GOT3 (cell line): ENCODE measurements at places on chromosomes 16 and 17.

GRCh38 chr16:84198401-84198800, 7.4 kb downstream of the ADAD2 start:
- peak; percentile 21 for DNase-seq

DNA sequence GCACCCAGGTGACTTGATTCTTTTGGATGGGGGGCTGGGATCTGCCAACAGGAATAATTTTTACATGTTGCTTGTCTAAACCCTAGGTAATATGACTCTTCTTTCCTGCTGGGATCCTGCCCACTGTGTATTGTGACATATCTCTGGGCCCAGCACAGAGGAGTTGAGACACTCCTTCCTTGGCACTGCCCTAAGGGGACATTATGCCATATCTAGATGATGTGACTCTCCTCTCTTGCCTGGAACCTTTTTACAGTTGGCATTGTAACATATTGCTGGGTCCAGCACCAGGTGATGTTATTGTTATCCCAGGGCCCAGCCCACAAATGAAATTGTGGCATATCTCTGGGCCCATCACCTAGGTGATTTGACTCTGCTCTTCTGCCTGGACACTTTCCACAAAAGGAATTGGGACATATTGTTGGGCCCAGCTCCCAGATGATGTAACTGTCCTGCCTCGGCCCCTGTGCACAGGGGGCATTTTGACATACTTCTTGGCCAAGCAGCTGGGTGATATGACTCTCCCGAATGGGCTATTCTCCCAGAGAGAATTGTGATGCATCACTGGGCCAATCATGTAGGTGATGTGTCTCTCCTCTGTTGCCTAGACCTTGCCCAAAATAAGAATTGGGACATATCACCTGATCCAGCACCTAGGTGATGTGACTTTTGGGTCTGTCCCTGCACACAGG, 1837.7 kb downstream of the TP53TG3F start:
- DNase-seq = no peak

GRCh38 chr16:21260870-21261791, 17.0 kb downstream of the CRYM start:
- DNase-seq = peak; percentile 31

DNA sequence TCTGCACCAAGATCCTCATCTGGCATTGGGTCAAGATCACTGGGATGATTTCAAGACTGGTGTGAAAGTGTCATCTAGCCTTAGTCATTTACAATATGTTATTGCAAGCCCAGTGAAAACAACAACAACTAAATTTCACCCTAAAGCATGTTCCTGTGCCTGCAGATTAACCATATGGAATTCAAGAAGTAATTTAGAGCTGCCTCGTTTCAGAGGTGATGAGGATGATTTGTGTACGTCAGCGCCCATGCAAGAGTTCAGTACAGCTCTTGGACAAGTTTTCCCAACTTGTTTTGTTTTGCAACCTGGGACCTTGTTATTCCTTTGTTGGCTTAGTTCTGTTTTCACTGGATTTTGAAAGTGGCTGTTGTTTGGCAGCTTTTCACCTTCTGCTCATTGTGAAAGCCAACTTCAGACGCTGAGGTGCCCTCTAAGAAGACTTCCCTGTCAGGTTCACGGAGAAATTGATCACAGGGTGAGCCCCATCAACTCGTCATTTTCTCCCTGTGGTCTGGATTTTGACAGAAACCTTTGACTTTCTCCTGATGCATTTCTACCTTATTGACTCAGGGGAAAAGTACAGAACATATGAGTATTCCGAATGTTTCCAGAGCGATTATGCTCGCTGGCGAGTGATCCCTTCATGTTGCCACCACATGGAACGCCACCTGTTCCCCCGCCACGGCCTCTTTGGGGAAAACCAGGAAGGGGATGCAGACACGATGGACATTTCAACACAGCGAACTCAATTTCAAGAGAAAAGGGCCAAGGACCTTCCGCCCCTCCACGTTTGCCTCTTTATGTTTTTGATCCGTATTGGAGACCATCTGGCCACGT, 85.6 kb downstream of the FOXL1 start:
- DNase-seq = no peak

- DNase-seq = peak; percentile 22
Measured at GRCh38 chr17:21678393-21679081, 13.8 kb upstream of the KCNJ18 start.

GRCh38 chr17:44356241-44356640, 7.4 kb downstream of the FAM171A2 start:
- DNase-seq = no peak

GRCh38 chr17:45296833-45297124, 20.0 kb downstream of the MAP3K14 start:
- DNase-seq = no peak

GRCh38 chr17:47733047-47733673, at the start of gene TBX21:
Gene TBX21 (plus strand): TSS chr17:47733236. CDS start chr17:47733455, 219 bp downstream.
- no peak for DNase-seq

DNA sequence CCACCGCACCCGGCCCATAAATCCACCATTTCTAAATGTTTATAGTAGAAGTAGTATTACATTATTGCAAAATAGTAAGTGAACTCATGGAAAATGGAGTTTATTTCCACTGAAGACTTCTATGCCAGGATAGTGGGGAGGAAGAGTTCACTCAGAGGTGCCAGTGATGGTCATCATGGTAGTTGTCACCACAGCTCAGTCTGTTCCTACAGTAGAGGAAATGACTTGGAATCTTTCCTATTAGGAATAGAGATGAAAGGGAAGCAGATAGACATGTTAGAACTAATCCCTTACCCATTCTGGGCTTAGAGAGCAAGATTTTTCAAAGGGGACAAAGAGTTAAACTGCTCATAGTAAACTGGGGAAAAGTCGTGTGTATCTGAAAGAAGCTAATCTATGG, 20.1 kb downstream of the MRPL45 start:
- no peak for DNase-seq

GRCh38 chr17:66432411-66432957, 130.1 kb downstream of the PRKCA start:
- DNase-seq = no peak

GRCh38 chr17:8162233-8162996, at the start of gene VAMP2:
Gene VAMP2 (minus strand): TSS chr17:8162948. CDS start chr17:8162879, 69 bp downstream.
- DNase-seq = peak; percentile 18

- no peak for DNase-seq
Measured at GRCh38 chr17:80884811-80885210, 106.8 kb upstream of the CHMP6 start.

DNA sequence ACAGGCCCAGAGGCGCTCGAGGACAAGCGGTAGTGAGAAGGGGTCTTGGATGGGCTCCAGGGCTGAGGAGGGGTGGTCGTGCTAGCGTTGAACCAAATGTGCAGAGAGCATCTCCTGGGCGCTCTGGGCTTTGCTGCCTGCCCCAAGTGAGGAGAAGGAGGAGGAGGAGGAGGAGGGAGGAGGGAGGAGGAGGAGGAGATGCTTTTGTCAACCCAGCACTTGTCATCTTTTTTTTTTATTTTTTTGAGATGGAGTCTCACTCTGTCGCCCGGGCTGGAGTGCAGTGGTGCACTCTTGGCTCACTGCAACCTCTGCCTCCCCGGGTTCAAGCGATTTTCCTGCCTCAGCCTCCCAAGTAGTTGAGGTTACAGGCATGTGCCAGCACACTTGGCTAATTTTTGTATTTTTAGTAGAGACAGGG, 59.8 kb downstream of the PGS1 start:
- no peak for DNase-seq

DNA sequence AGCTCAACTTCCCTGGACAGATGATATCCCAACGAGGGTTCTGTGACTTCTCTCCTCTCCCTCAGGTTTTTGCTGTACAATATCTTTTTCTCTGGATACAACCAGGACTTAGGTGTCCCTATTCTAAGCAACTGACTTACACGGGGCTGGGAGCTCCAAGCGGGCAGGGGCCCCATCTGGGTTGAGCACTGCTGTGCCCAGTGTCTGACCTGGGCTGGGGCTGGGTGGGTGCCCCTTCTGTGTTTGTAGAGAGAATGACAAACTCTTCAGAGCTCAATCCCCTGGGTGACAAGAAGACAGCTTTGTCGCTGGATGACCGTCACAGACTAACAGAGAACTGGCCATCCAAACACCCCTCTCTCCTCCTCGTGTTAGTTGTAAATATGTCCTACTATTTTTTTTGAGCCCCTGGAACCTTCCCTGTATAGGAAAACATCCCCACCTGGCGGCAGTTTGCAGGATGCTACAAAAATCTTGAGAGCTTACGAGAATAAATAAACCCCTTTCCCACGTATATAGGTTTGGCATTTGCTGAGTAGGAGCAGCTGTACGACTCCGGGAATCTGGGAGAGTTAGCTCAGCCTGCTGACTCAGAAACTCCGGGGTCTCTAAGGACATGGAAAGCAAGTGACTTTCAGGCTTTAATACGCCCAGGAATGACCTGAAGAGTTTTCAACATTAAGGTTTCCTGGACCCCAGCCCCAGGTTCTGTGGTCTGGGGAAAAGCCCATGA, 23.7 kb upstream of the RCVRN start:
- DNase-seq = no peak

GRCh38 chr16:52914428-52914827, 138.3 kb downstream of the CHD9NB start:
- no peak for DNase-seq

DNA sequence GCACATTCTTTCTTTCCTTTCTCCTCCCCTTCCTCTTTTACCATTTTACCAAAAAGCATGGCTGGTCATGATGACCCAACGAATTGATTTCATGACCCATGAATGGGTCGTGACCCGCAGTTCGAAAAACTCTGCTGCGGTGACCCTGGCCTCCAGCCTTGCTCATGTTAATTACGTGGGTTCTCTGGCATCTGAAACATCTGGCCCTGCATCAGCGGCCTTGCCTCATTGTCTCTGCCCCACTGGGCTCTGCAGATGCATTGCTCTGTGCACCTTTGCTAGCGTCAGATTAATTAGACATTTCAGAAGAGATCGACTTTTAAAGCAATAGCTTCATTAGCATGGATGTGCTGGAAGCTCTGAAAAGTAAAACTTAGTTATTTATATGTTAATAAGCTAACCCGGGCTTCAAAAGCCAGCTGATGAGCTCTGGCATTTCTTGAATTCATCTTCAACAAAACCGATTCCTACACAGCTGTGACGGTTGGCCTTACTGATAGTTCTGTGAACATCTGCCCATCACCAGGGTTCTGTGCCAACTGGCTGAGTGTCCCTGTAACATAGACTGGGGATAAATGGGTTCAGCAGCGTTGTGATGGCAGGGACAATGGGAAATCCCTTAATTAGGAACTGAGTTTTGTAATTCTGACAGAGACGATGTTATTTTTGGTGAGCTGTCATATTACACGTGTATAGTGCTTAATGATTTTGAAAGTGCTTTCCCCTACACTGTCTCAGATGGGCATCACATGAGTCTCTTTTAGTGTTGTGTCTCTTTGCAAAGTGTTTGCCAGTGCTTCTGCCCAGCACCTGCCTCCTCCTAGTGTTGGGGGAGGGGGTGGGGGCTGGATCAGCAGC, 225.9 kb upstream of the EEF2KMT start:
- DNase-seq = no peak

DNA sequence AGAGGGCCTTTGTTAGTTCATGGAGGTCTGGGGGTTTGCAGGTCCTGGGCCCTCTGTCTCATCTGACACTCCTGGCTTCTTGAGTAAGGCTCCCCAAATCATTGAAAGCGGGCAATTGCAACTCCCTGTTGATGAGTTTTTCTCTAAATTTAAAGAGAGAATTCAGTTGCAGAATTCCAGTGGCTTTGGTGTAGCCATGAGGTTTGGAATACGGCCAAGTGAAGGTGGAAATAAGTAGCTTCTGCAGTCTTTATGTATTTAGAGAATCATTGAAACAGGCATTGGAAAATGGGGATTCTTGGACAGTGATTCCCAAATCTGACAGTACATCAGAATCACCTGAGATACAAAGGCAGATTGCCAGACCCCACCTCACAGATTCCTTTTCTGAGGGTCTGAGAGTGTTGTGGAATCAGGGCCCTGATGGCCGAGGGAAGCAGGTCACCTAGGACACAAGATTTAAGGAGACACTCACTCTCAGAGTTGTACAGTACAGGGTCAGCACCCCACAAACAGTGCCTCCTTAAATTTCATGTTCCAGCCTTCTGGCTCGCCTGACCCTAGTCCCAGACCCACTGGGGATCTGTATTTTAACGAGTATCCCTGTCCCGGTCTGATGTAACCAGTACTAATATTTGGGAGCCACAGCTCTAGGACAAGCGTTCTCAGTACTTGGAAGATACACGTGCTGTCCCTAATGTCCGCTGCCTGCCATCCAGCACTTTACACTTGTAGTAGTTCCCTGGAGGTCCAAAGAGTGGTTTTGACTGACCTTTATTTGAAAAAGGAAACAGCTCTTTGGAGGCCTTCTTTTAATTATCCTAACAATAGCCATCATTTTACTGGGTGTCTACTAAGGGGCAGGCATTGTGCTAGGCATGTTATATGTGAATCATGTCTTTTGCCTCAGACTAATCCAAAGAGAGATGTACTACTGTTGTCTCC, 37.8 kb downstream of the YPEL2 start:
- no peak for DNase-seq

- DNase-seq = no peak
Measured at GRCh38 chr17:58693208-58693607, 806 bp downstream of the RAD51C start.

GRCh38 chr17:32311028-32311536, 30.9 kb downstream of the C17orf75 start:
- DNase-seq = no peak

DNA sequence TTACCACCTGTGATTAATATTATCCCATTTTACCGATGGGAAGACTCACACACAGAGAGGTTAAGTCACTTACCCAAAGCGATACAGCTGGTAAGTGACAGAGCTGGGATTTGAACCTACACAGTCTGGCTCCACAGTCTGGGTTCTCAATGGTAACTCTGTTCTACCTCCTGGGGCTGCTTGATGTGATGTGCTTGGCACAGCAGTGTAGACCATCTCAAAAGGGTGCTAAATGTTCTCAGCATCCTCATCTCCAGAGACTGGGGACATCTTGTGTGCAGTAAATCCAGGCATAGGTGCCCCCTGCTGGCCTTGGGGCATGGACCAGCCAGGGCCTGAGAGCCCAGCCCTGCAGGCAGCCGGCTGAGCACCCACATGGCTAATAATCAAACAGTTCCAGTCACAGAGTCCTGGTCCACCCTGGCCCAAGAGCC, 15.4 kb upstream of the KATNB1 start:
- DNase-seq = peak; percentile 13

DNA sequence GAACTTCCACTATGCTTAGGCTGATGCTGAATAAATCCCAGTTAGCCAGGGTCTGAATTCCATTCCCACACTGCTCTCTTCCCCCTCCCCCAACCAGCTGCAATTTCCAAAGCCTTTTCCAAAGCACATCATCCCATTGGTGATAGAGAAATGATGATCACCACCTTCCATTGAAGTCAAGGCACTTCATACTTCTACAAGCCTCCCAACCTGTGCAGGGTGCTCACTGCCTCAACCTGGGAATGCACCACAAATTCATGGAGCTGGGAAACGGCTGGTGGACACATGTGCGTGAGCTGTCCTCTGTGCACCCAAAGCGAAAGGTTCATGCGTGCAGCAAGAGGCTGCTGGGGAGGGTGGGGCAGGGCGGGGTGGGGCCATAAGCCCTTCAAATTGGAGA, 302.7 kb upstream of the IRX3 start:
- no peak for DNase-seq

DNA sequence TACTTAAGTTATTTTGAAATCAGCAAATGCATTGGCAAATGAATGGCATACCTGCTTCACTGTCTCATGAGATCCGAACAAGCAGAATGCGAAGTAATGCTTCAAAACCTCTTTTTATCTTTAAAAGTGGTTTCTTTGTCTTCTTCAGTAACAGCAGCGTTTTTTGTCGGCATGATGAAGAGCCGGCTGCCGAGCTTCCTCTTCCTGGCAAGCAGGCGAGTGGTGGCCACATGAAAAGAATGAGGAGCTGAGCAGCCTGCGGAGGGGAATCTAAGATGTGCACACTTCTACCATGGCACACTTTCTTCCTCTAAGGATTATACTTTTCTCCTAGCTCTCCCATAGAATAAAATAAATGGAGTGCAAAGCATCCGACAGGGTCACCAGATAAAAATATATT, 42.4 kb upstream of the AKTIP start:
- DNase-seq = no peak
